ENCODE measurements at places on chromosomes 11 and 22.

GRCh38 chr11:46238078-46238966 is 39.1 kb upstream of the CREB3L1 start:
- DNase-seq, result no peak

DNA sequence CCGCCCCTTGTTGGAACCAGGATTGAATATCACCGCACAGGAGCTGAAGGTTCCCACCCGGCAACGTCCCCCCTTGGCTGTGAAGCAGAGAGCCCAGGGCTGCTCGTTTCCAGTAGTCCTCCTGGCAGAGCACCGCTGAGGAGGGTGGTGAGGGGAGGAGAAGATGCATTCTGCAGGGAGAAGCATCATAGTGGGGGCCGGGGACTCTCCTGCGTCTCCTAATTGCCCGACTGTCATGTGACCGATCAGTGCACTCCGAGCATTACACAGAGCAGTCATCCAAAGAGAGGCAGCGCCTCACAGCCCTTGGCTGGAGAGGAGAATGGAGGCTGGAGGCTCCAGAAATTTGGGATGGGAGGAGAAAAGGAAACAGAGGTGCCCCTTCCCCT is 85.0 kb upstream of the SEPTIN5 start:
- no peak for DNase-seq

DNA sequence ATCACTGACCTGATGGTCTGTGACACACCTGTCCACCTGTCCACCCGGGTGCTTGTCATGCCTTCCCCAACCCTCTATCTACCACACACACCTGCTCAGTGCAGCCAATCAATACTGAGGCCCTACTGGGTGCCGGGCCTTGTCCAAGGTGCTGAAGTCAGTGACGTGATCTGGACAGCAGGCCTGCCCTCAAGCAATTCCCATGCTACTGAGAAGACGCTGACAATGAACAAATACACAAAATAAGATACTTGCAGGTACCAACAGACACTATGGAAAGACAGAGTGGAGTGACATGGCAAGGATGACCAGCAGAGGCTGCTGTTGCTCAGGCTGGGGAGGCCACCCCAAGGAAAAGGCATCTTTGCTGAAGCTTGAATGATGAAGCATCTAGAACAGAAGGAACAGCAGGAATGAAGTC is 21.2 kb downstream of the PLAAT3 start:
- peak; percentile 59 for DNase-seq

DNA sequence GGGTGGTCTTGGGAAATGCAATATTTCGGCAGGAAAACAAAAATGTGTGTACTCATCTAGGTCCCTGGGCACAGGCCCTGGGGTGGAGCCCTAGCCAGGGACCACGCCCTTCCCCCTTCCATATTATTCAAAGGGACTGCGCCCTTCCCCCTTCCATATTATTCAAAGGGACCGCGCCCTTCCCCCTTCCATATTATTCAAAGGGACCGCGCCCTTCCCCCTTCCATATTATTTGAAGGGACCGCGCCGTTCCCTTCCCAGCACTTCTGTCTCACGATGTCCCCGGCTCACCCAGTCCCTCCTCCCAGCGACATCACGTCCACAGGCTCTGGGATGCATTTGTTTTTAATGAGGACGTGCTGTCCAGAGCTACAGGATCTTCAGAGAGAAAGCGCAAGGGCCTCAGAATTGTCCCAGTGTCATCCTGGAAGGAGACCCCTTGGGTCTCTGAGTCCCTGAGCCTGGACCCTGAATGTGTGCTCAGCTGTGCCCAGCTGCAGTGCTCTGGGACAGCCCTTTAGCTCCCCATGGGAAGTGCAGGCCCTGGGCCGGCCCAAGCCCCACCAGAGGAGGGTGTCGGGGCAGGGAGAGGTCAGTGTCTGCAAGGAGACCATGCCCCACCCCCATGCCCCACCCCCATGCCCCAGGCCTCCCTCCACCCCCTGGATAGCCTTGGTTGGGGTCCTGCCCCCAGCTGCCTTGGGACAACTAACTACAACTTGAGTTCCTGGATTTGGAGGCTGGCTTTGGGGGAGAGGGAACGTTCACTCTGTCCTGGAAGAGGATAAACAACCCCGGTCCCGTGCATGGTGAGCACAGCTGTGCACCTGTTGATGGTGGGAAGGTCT is 810.0 kb downstream of the BRD1 start:
- DNase-seq, result peak; percentile 5

DNA sequence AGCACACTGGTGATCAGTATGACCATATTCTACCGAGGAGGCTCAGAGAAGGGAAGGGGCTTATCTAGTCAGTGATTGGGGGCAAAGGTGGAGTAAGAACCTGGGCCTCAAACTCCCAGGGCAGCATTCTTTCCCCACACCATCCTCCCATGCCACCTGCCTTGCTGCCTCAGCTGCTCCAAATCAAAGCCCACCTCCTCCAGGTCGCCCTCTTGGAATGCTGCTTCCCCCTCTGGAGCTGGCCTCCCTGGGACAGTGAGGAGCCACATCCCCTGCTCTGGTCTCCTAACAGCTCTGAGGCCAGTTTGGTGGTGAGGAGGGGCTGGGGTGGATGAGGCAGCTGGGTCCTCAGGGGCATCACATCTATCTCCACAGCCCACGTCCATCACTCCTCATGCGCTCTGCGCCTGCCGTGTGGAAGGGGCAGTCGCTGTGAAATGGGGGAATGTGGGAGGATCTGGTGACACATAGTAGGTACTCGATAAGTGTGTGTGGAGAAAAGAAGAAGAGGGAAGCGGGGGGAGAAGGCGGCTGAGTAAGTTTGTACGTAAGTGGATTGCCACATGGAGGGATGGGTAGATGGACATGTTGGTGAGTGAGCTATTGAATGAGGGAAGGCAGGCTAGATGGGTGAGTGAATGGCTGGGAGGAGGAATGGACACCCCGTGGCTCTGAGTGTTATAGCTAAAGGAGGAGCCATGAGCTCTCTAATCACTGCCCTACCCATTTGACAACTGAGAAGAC is 16.1 kb upstream of the ARHGEF17 start:
- DNase-seq, result no peak

GRCh38 chr11:64356498-64357411 is 2.2 kb upstream of the RPS6KA4 start:
- DNase-seq, result peak; percentile 34

- DNase-seq, result peak; percentile 28
These were observed at the start of gene HSPA8 for GRCh38 chr11:123061403-123062157. Gene HSPA8, minus strand, starts transcription at chr11:123062136. Its CDS starts 812 bp downstream, at chr11:123061324.

DNA sequence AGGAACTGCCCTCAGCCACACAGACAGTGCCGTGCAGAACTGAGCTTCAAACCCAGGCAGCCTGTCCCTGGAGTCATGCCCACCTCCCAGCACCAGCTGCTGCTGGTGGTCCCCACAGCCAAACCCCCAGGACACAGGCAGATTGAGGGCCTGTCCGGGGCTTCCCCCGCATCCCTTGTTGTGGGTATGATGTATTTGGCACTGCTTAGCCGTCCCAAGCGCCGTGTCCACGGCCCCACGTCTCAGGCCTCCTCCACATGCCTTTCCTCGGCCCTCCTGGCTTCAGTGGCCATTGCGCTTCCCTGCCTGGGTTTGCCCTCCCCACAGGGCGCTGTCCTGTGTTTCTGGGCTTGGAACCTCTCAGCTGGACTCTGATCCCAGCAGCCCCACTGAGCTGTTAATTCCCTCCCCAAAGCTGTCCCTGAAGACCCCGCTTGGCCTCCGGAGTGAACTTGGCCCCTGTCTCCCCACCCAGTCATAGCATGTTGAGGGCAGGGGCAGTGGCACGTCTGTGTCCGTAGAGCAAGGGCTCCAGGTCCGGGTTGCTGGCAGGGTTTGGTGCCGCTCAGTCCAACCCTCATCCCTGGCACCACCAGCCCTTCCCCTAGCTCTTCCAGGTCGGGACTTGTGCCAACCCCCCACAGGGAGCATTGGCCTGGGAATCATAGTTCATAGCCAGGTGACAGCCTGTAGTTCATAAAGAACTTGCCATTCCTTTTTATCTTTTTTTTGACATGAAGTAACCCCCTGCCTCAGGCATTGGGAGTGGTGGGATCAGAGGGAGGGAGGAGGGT is 34.5 kb upstream of the TEF start:
- DNase-seq, result no peak

- DNase-seq, result no peak
These were observed 19.3 kb downstream of the MB start for GRCh38 chr22:35597692-35598395.

GRCh38 chr11:128522943-128523518 is 64.3 kb downstream of the ETS1 start:
- DNase-seq, result no peak

DNA sequence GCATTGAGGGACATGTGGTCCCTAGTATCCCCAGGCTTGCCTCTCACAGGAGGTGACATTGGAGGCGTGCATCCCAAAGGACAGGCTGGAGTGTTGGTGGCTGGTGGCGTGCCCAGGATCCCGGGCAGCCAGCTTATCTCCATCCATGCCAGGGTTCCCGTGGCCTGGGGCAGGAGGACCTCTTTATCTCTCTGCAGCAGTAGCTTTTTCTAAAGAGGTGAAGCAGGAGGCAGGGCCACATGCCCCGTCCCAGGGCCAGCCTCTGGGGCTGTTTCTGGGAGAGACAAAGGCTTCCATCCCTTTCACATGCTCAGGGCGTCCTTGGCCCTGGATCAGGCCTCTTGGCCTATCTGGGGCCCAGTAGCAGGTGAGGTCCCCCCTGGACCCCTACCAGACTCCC is 19.7 kb downstream of the PARVG start:
- no peak for DNase-seq

DNA sequence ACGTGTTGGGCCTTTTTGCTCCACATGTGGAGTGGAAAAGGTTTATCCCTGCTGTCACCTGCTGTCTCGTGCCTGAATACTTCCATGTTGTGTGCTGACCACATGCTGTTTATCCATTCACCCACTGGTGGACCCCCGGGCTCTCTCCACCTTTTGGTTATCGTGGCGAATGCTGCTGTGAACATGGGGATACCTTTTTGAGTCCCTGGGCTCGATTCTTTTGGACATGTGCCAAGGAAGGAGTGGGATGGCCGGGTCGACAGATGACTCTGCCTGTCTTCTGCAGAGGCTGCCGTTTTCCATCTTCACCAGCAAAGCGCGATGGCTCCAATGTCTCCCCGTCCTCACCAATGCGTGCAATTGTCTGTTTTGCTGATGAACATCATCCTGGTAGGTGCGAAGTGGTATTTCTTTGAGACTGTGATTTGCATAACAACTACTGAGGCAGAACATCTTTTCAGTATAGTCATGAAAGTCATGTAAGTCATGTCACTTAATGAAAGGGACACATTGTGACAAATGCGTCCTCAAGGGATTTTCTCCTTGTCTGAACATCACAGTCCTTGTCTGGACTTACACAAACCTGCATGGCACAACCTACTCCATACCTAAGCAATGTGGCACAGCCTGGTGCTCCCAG is 758.7 kb downstream of the BRD1 start:
- no peak for DNase-seq

DNA sequence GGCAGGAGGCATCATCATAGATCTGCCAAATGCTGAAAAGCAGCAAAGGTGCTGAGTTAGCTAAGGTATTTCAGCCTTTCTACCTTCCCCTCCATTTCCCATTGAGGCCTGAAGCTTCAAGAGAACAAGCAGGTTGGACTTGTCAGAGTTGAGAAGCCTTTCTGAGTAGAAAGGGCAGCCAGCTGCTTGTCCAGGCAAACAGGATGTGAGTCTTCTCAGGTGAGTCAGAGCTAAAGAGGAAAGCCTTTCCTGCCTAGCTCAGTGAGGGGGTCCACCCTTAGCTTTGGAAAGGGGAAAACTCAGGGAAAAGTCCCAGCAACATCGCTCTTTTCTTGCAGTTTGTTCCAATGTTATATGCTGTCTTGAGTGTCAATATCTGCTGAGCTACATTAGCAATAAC is 13.2 kb upstream of the MPZL2 start:
- no peak for DNase-seq

DNA sequence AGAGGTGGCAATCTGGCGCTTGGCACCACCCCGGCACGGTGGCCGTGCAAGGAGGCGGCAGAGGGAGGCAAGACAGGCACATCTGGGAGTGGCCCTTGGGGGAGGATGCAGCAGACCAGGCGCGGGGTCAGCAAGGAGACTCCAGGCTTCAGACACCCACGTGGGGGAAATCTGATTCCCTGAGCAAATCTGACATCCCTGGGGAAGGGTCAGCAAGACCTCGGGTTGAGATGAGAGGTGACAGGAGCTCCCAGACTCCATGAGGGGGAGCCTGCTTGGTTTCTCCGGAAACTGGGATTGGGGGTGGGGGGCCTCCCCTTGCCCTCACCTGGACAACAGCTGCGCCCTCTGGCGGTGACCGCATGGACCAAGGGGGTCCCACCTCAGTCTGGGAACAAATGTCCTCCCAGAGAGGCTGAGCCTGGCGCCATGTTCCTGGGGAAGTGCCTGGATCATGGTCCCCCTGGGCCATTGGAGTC is 4.0 kb upstream of the RCOR2 start:
- no peak for DNase-seq

GRCh38 chr22:49929994-49930575 is 11.7 kb downstream of the CRELD2 start:
- no peak for DNase-seq

DNA sequence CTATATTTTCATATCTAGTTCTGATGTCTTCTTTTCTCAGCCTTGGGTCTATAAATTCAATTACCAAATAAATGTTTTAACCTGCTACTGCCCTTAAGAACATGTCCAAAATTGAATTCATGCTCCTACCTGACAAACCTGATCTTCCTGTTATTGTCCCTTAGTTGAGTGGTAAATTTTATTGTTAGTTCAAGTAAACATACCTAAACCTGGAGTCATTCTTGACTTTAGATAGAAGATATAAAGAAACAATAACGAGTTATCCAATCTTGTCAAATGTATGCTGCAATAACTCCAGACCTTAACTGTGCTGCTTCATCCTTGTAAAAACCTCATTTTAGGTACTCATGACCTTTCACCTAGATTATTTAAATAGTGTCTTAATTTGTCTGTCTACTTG is 34.6 kb upstream of the SC5D start:
- no peak for DNase-seq

- DNase-seq, result peak; percentile 48
These were observed 666 bp downstream of the NELL1 start for GRCh38 chr11:20669820-20670684.

- no peak for DNase-seq
These were observed 120.9 kb upstream of the LUZP2 start for GRCh38 chr11:24375931-24376330.

DNA sequence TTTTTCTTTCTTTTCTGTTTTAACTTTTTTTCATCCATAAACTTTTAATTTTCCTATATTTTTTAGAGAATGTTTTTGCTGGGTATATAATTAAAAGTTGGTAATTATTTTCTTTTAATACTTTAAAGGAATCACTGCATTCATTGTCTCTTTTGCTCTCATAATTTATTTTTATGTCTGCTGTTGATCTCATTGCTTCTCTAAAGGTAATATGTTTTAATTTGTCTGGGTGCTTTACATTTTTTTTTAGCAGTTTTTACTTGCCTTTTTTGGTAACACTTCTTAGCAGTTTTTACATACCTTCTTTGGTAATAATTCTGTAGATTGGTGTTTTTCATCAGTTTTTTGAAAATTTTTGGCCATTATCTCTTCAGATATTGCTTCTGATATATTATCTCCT is 89.4 kb upstream of the BMAL1 start:
- DNase-seq, result no peak
